Upper lobe of right lung (tissue), 1 donor: ENCODE measurements at places on chromosomes 13 and 19. TPM values are rescaled to one million over a fixed set of nuclear protein-coding genes. Genes with fewer than 3 reads are reported as not detected.

The RAB3D gene
- 52.7 TPM for total RNA-seq

The KCTD4 gene
- total RNA-seq: not detected

The KCNC3 gene
- total RNA-seq: 12.8 TPM

DNA sequence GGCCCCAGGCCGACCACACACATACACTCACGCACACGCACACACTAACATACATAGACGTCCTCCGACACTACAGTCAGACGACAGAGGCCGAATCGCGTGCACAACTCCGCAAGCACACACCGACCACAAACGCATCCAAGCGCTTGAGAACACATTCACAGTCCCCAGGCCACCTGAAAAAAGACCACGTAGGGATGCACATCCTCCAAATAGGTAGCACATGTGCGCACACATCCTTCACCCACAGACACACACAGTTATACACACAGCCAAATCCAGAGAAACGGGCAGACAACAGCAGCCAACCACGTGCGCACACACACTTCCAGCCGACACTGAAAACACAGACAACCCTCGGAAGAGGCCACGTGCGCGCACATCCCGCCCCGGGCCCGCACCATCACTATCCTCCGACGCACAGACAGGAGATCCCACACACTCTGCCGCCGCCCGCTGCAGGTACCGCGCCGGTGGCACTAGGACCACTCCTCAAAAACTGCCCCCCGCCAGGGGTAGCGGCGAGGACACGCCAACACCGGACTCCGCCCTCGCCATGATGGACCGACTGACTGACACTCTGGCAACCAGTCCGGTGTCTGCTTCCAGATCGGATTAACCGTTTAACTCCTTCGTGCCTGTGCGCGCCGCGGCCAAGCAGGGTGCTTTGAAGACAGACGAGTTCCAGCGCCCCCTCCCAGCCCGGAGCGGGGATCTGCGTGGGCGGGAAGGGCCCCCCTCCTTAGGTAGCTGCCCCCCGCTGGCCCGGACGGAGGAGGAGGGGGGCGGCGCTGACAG, 493 bp upstream of the PDE4A start:
- no peak for DNase-seq
